NCI-H1092 (cell line): ENCODE measurements at places on chromosomes 3 and 15.

- DNase-seq: no peak
Measured at GRCh38 chr15:48332642-48333034, 1.4 kb downstream of the DUT start.

- no peak for DNase-seq
Measured at GRCh38 chr15:101027920-101028319, 108.8 kb downstream of the LRRK1 start.

DNA sequence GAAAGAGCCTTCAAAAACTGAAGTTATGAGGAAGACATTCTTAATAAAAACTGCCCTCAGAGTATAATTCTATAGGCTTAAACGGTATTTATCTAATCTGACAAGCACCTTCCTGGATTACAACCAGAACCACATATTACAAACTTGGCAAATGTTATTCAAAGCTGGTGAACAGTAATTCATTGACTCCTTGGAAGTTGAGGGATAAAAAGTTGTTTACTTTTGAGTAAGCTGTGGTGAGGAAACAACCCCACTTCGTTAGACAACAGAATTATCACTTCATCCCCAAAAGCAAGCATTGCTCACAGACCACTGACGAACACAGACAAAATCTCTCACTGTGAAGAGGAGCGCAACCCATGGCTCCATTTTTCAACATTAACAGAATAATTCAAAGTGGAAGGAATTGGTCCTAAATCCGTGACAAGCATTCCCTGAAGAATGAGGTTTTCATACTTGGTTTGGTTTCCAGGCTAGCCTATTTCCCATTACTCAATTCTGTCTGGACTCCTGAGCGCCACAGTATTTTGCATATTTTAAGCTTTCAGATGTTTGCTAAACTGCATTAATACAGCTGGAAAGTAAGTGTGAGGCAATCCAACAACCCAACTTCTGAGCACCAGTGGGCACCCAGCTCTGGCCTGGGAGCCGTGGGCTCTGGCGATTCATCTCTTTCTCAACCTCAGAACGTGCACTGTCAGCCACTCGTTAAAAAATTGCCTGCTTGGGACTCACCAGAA is 32.7 kb downstream of the LRIG1 start:
- DNase-seq: no peak

DNA sequence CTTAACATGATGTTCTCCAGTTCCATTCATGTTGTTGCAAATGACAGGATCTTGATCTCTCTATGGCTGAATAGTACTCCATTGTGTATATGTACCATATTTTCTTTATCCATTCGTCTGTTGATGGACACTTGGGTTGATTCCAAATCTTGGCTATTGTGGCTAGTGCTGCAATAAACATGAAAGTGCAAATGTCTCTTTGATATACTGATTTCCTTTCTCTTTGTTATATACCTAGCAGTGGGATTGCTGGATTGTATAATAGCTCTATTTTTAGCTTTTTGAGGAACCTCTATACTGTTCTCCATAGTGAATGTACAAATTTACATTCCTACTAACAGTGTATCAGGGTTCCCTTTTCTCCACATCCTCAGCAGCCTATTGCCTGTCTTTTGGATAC is 5.9 kb upstream of the RBP2 start:
- DNase-seq: no peak

- DNase-seq: no peak
Measured at GRCh38 chr3:185823078-185824044, 1.5 kb downstream of the IGF2BP2 start.

GRCh38 chr3:98961161-98962155 is 60.0 kb upstream of the DCBLD2 start:
- DNase-seq: no peak

- DNase-seq: peak; percentile 13
Measured at GRCh38 chr15:57554063-57554811, 37.5 kb upstream of the MYZAP start.

DNA sequence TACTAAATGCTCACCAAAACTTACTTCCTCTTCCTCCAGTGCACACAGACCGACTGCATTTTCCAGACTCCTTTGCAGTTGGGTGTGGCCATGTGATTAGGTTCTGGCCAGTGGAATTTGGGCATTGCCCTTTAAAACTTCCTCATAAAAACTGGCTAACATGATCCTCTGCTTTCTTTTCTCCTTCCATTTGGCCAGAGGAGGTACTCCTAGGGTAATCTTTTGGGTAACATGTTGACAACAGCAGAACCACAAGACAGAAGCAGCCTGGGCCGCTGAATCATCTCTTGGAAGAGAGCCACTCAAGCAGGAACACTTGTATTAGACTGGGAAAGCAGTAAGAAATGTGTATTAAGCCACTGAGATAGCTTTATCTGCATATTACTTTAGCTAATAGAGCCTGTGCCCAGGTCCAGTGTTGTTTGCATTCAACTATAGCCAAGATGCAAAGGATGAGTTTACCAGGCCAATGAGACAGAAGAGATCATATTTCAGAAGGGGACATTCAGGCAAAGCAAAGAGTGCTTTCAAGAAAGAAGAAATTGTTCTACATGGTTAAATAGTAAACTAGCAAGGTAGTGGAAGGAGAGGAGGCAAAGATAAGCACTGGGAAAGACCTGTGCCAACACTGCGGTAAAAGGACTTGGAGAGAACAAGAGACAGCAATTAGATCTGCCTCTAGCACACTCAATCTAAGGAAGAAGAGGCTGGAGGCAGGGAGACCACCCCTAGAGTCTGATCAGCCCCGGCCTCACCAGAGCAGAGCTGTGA is 79.8 kb downstream of the PLCH1 start:
- DNase-seq: no peak
